ENCODE measurements at places on chromosomes 11 and 22. TPM values are rescaled to one million over a fixed set of nuclear protein-coding genes. Genes with fewer than 3 reads are reported as not detected.

DNA sequence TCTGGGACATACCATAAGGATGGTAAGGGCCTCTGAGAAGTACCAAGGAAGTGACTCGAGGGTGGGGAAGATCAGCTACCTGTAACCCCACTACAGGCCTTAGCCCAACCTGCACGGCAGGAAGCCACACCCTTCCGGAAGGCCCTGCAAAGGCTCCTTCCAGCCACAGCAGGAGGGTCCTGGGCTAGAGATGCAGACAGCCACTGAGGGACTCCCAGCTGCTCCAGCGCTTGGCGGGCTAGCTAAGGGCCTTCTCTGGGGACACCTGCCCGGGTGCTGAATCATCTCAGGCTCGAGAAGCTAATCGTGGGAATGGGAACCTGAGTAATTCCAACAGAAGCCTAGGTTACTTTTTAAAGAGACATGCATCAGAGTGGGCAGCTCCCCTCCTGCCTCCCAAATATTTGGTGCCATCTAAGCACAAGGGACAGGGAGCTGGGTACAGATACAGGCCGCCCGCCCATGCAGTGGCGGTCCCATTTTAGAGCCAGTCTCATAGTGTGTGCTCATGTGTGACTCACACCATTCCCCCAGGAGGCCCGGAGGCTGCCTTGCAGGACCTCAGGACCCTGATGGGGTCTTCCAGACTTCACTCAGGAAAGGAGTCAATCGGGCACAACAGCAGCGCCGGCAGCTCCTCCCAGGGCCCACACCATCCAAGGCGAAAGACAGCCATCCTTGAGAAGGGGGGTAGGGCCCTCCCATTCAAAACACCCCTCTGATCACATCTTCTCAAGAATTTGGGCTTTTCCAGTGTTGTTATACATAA is 8.0 kb downstream of the MYH9 start:
- peak; percentile 48 for DNase-seq

DNA sequence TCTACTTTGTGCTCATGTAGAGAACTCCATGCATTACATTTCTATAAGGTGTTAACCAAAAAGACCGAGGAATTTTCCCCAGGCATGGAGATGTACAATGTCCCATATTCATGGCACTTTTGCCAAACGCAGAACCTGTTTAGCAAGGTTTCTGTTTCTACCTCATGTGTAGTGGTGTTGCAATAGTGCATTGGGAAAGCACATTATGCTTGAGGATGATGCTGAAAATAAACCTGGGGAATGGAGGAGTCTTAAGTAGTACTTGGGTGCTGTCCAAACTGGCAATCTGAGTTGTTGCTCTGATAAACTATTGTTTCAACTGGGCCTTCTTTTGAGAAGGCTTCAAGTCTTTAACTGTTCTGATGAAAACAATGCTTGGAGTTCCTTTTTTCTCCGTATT is 11.5 kb upstream of the MUC15 start:
- DNase-seq, result no peak

GRCh38 chr11:26946257-26946716 is 47.6 kb upstream of the FIBIN start:
- DNase-seq, result no peak

DNA sequence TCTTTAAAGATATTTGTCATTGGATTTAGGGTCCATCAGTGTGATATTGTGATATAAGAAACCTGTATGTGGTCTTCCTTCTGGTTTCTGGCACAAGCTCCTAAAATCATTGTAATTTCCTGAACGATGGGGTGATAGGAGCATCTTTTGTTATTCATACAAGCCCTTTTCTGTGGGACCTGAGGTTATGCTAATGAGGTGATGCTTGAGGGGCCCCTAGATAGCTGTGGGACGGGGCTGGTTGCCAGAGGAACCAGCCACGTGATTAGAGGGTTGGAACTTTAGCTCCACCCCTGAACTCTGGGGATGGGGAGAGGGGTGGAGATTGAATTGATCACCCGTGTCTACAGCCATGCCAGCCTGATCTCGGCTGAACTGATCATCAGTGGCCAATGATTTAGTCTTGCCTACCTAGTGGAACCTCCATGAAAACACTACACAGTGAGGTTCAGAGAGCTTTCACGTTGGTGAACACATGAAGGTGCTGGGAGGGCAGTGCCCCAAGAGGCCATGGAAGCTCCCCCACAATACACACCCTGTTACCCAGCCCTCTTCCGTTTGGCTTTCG is 62.8 kb downstream of the BCR start:
- peak; percentile 83 for DNase-seq

- no peak for DNase-seq
Measured at GRCh38 chr22:48313175-48313830, 1514.4 kb downstream of the BRD1 start.

Gene OR52N4
- total RNA-seq, result 2.4 TPM

Gene TBX1
- 0.12 TPM for total RNA-seq
